ENCODE measurements at places on chromosomes 16 and 17.
A peak's percentile ranks its signal among the peaks of the same experiment; 100 is the strongest.

GRCh38 chr17:596287-596686 is 118.4 kb downstream of the VPS53 start:
- DNase-seq: peak; percentile 93

GRCh38 chr16:8712589-8713361 is 38.4 kb downstream of the ABAT start:
- DNase-seq: no peak

- no peak for DNase-seq
These were observed 118.3 kb downstream of the SMG6 start for GRCh38 chr17:2184993-2185931.

- DNase-seq: no peak
These were observed 14.8 kb downstream of the HDAC5 start for GRCh38 chr17:44108440-44109311.

- DNase-seq: peak; percentile 91
These were observed 20.0 kb downstream of the TUBG1 start for GRCh38 chr17:42629411-42630009.

DNA sequence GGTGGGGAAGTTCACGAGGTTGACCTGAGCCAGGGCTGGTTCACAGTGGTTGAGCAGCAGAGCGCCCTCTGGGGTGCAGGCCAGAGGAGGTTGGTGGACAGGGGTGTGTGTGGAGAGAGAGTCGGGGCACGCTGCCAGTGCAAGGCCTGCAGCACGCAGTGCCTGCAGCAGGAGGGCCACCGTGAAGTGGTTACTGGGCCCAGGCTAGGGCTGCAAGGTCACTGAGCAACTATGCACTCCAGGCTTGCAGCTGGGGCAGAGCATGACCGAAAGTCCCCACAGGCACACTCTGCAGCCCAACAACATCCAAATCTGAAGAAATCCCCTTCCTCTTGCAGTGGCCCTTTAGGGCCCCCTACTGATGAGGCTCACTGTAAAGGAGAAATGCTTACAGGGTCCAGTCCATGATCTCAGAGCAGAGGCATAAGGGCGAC is 89.1 kb upstream of the NOL11 start:
- no peak for DNase-seq

DNA sequence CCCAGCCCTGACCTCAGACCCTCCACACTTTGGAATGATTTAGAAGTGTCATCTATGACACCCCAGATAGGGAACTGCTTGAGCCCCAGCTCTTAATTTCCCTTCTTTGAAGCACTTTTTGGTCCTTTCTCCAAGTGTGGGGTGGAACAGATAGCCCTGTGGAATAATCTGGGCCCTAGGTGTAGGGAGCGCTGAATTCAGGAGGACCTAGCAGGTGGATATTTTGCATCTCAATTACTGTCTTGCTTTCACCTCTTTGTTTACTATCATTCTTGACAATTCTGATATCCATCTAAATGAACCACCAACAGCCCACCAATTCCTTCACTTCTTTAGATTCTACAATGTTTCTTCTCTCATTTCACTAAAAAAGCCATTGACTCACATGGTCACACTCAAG is 850.4 kb downstream of the KCNJ2 start:
- no peak for DNase-seq

DNA sequence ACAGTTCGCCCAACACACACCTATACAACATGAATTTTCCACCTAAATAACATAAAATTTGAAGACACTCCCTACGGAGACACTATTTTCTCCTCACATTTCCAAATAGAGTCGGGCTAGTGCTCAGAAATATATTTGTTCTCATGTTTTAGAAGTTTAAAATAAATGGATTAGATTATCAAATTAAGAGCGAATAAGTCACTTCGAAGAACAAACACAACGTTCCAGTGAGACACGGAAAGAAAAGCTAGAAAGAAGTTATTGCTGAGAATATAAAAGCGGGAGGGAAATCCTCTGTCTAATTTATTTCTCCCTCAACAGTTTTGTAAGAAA is 2.0 kb upstream of the HS3ST3B1 start:
- DNase-seq: no peak

DNA sequence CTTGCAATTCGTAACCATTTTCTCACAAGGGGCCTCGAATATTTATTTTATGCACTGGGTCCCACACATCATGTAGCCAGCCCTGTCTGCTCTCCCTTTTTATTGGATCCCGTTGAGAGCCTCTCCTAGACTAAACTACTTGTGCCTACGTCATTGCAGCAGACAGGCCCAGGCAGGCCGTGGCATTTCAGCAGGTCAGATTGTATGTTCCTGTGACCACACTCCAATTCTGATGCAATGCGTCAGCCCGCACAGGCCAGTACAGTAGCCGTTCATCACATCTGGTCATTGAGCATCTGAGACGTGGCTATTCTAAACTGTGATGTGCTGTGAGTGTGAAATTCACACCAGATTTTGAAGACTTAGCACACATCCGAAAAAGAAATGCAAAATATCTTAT is 42.2 kb downstream of the ABAT start:
- no peak for DNase-seq

GRCh38 chr16:29925105-29925756 is 795 bp downstream of the KCTD13 start:
- DNase-seq: no peak

- DNase-seq: no peak
These were observed 36.7 kb downstream of the SKAP1 start for GRCh38 chr17:48393283-48393682.

DNA sequence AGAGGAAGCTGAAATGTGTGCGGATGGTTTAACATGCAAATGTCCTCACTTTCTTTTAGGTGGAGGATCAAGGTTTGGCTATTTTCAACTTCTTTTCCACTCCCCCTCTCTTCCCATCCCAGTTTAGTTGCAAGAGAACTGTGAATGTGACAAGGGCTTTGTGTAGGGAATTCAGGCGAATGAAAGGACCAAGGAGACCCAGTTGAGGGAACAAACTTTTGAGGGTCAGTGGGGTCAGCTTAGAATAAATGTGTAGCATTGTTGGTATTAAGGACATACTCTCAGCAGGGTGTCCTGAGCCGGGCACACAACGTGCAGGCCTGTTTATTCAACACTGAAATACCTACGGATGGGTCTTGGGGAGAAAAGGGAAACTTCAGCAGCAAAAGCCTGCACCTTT is 346.0 kb downstream of the PMP22 start:
- DNase-seq: no peak

GRCh38 chr17:28972437-28972836 is 21.1 kb upstream of the PHF12 start:
- no peak for DNase-seq

DNA sequence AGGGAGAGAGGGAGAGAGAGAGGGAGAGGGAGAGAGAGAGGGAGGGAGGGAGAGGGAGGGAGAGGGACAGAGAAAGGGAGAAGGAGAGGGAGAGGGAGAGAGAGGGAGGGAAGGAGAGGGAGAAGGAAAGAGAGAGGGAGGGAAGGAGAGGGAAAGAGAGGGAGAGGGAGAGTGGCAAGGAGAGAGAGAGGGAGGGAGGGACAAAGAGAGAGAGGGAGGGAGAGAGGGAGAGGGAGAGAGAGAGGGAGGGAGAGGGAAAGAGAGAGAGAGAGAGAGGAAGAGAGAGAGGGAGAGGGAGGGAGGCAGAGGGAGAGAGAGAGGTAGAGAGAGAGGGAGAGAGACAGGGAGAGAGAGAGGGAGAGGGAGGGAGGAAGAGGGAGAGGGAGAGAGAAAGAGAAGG is 73.5 kb downstream of the AXIN2 start:
- DNase-seq: no peak

DNA sequence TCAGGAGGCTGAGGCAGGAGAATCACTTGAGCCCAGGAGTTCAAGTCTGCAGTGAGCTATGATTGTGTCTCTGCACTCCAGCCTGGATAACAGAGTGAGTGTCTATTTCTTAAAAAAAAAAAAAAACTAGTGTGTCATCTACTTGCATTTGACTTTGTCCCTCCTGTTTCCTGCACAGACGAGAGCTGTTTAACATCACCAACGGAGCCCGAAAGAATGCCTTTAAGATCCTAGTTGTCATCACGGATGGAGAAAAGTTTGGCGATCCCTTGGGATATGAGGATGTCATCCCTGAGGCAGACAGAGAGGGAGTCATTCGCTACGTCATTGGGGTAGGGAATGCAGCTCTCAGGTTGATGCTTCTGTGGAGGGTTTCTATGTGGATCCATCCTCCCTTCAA is 13.4 kb downstream of the ITGAM start:
- DNase-seq: no peak

- DNase-seq: no peak
These were observed 625.2 kb upstream of the CDH8 start for GRCh38 chr16:62661435-62661834.

- peak; percentile 76 for DNase-seq
These were observed 10.9 kb downstream of the COPZ2 start for GRCh38 chr17:48026502-48027321.

DNA sequence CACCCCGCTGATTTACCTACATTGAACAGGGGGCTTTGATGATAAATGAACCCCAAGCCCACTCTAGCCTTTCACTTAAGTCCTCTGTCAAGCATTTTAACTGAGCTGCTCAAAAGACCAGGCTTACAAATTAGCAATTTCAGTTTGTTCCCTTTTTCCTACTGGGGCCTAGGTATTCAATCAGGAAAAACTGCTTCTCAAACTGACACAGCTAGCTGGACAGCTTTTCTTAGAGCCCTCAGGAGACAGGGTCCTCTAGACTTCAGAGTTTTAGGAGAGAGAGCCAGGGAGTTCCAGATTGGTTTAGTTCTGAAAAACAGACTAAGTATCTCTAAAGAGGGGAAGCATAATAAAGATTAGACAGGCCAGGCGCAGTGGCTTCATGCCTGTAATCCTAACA is 6.2 kb upstream of the HEXIM2 start:
- no peak for DNase-seq

DNA sequence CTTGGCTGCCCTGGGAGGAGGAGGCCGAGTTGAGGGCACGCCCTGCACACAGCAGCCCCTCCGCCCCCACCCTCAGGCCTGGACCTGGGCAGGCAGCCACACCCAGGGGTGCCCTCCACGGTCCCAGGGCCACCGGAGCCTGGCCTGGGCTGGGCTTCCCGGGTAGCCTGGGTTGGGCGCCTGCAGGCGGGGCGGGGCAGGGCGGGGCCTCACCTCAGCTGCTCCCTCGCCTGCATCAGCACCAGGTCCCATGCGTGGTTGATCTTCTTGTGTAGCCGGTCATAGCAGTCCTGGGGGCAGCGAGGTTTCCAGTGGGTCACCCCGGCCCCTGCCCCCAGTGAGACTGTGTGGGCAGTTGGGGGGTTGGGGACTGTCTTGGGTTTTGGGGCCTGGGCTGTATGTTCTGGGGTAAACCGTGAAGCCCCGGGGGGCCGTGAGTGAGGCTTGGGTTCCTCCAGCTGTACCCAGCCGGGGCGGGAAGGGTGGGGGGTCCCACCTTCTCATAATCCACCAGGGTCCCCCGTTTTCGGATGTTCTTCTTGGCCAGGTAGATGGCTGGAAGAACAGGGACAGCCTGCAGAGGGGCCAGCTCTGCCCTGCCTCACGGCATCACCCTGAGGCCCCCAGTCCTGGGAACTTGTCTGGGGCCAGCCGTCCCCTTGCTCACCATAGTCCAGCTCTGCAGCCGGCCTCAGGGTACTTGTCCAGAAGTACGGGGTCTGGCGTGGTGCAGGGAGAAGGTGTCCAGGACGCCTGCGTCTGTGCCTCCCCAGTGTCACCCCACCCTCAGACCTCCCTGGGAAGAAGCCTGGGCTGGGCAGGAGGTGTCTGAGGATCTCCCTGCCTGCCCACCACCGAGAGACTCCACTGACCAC is 2.0 kb downstream of the RGS11 start:
- DNase-seq: peak; percentile 23

GRCh38 chr17:38451030-38451839 is 23.0 kb downstream of the ARHGAP23 start:
- DNase-seq: no peak

- no peak for DNase-seq
These were observed 603 bp upstream of the MRTFB start for GRCh38 chr16:14070555-14070876.

- no peak for DNase-seq
These were observed 27.7 kb upstream of the SLC46A1 start for GRCh38 chr17:28433721-28434120.

DNA sequence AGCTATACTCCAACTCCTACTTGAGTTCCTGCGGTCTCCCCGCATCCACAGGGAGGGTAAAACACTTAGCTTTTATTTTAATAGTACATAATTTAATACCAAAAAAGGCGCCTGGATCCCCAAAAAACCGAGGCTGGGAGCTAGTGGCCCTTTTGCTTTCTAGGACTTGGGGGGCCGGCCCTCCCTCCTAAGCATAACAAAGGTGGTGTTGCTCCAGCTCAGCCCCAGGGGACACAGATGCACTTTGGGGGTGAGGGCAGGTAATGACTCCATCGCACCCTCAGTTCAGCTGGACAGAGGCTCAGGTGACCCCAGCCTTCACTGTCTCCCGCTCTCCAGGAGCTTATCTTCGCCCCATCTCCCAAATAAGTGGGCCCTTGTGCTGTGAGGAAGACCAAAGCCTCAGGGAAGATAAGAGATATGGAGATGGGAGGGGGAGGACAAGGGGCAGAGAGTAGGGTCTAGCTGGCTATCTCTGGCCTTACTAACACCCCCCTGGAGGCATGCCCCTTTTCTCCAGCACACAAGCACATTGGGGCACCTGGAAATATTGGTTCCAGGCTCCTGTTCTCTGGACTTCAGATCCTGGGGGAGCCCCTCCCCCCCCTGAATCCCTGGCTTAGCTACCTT is 2.8 kb upstream of the NHERF1 start:
- DNase-seq: no peak

- DNase-seq: no peak
These were observed 230.1 kb downstream of the SLC39A11 start for GRCh38 chr17:72862276-72862999.

DNA sequence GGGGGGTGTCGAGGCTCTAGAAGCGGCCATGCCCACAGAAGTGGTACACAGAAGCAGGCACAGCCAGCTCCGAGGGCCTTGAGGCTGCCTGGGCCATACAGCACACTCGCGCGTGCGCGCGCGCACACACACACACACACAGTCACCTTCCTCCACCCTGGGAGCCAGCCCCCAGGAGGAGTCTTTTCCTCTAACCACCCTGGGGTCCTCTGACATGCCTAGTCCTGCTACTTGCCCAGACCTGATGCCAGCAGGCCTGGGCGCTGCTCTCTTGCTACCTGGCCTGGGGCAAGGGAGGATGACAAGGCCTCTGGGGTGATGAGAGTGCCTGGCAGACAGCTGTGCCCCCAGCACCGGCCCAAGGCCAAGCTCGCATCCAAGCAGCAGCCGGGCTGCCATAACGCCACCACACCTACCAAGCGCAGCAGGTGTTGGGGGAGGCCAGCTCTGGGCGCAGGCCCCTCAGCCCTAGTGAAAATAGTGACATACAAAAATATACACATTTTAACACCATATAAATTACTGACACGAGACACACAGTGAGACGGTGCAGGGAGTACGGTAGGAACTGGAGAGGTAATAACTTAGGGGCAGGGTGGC is 41.1 kb downstream of the TSC2 start:
- DNase-seq: no peak

DNA sequence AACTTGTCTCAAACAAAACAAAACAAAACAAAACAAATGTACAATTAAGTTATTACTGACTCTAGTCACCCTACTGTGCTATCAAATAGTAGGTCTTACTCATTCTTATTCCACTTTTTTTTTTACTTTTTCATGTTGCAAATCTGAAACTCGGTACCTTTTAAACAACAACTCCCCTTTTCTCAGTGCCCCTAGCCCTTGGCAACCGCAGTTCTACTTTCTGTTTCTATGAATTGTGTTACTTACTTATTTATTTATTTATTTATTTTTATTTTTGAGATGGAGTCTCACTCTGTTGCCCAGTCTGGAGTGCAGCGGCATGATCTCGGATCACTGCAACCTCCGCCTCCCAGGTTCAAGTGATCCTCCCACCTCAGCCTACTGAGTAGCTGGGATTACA is 104.0 kb downstream of the SLC39A11 start:
- DNase-seq: no peak
